ENCODE measurements at places on chromosomes 16 and 17.

DNA sequence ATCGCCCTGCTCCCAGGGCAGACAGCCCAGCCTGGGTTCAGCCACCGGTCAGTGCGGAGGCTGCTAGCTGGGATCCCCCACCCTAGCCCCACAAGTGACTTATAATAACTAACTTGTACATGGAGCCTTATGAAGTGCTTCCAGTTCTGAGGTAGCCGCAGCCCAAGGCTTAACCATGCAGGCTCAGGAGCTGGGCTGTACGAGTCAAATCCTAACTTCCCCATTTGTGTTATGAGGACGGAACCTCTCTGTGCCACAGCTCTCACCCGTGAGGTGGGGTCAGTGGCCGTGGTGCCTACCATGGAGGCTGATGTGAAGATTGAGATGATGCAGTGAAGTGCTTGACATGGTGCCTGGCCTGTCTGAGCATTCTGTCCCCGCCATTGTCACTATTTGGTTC is 27.8 kb upstream of the GOSR2 start:
- no peak for DNase-seq

GRCh38 chr16:82629441-82630027 is 2.8 kb downstream of the CDH13 start:
- no peak for DNase-seq

DNA sequence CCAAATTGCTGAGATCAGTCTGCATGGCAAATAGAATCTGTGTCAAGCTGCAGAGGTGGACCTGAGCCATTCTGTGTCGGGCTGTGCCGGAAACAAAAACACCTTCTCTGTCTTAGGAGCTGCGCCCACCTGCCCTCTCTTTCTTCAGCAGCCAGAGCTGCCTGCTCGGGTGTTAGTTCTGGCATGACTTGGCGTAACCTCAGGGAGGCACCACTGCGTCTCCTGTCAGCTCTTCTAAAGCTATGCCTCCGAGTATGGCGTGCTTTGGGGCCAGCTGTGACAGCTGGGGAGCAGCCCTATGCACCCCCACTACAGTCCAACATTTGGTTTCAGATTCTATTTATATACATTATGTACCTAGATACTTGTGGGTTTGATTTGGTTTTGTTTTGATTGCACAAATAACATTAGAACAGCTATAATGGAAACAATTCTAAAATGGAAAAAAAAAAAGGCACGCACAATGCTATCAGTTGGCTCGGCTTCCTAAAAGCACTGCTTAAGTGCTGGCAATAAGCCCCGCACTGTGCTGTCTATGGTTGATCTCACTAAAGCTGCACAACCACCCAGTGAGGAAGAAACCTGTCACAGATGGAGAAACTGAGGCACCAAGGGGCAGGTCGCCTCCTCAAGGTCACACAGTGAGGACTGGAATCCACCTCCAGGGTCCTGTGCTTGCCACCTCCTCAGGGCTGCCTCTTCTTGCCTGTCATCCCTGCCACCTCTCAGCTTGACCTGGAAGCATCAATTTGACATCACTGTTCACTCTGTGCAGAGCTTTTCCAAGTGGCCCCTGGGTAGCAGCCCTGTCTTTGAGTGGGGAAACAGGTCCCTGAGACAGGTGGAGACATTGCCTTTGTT is 18.7 kb upstream of the ADGRG1 start:
- no peak for DNase-seq

GRCh38 chr17:59769887-59770286 is 62.4 kb downstream of the VMP1 start:
- DNase-seq, result no peak

DNA sequence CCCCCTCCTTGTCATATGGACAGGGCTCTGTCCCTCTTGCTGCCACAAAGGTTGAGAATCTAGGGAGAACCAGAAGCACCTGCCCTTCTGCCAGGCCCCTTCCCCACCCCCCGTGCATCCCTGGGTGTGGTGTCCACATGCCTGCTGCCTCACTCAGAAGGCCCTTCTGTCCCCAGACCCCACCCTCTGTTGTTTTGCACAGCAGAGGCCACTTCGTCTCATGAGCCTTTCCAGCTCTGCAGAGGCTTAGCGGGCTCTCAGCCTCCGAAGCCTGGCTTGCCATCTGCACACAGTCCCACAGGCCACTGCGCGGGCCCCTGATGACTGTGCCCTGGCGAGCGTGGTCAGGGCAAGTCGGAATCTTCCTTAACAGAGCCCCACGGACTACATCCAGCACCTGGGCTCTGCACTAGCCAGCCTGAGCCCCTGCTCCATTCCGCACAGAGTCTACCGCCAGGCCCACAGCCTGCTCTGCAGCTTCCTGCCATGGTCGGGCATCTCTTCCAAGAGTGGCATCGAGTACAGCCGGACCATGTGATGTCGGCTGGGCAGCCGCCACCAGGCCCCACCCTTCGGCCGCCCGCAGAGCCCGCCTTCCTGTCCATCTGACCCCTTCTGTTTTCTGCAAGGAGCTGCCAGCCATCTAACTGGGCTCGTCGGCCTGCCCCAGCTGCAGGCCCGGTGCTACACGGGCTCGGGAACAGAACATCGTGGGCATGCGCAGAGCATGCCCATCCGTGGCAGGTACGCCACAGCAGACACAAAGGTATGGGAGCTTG is 10.8 kb downstream of the C16orf90 start:
- DNase-seq, result no peak

GRCh38 chr17:36722121-36722902 is 120.9 kb downstream of the MRM1 start:
- peak; percentile 83 for DNase-seq

GRCh38 chr17:38420518-38420917 is 7.7 kb upstream of the ARHGAP23 start:
- no peak for DNase-seq

DNA sequence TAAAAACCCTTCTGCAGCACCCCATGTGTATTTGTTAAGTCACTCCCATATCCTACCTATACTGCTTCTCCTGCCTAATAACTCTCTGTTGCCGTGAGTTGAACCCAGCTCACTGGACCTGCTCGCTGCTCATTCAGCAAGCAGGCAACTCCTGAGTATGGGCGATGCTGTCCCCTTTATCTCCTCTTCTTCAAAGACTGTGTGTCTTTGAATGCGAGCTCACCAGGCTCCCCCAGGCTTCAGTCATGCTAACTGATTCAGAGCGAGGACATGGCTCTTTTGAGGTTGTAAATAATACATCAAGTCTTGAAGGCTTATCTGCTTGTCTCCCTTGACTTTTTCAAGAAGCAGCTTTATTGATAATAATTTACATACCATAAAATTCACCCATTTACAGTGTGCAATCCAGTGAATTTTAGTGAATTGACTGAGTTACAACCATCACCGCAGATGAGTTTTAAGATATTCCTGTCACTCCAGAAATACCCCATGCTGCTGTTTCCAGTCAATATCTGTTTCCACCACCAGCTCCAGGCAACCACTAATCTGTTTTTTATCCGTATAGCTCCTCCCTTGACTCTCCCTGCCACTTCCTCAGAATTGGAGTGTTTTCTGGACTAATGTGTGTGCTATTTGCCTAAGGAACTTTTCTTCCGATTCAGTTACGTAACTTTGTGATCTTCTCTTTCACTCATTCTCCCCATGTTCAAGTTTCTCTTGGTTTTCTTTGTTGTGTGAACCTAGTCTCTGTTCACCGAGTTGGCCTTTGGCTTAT is 132.2 kb downstream of the SPECC1 start:
- DNase-seq, result no peak

GRCh38 chr17:56594320-56595107 is 1.0 kb downstream of the NOG start:
- no peak for DNase-seq
